ENCODE measurements at places on chromosomes 1 and 21. TPM values are rescaled to one million over a fixed set of nuclear protein-coding genes. Genes with fewer than 3 reads are reported as not detected.

TMPRSS15 gene
- not detected for total RNA-seq

NPPB gene
- total RNA-seq: 1,081 TPM

ZMYM1 gene
- 3.6 TPM for total RNA-seq

GRCh38 chr1:157090771-157091170 lies 8.8 kb downstream of the ETV3L start:
- H3K27me3 ChIP-seq: no peaks in the 10 kb centered on the region
- DNase-seq: no peak
- no peaks in the 10 kb centered on the region for H3K36me3 ChIP-seq
- no peaks in the 10 kb centered on the region for H3K4me1 ChIP-seq

DNA sequence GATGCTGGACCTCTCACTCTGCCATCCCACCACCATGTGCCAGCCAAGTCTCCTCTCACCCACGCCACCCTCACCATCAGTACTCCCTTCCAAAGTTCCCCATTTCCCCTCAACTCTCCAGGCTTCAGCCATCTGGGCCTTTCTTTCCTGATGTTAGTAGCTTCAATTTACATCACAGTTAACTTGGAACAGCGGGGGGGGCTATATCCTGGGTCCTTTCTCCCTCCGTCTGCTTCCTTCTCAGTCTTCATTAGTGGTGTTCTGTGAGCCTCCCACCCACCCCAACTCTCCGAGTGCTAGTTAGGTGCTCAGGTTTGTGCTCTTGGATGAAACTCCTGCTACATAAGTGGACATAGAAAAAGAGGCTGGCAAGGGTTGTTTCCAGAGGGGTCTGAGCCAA lies 31.9 kb downstream of the KCNC4 start:
- DNase-seq: no peak
- H3K4me3 ChIP-seq: no peak overlapping the region
- H3K36me3 ChIP-seq: no peaks in the 10 kb centered on the region
- no peaks in the 10 kb centered on the region for H3K4me1 ChIP-seq
- no peak overlapping the region for H3K27ac ChIP-seq
